ENCODE measurements at places on chromosomes 1 and 21.

DNA sequence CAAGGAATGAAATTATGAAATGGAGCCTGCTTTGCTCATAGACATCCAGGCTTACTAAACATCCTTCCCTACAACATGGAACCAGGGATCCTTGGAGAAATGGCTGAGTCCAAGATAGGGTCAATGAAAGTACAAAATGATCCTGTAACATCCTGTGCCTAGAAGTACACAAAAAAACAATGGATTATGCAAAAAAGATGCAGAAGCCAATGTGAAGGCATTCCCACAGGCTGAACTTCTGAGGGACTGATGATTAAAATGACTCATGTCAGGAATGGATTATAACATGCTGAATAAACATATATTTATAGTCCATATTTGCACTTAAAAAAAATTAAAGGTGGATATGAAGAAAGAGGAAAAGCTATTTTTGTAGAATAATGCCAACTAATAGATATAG lies 10.4 kb upstream of the HOOK1 start:
- DNase-seq, result no peak

DNA sequence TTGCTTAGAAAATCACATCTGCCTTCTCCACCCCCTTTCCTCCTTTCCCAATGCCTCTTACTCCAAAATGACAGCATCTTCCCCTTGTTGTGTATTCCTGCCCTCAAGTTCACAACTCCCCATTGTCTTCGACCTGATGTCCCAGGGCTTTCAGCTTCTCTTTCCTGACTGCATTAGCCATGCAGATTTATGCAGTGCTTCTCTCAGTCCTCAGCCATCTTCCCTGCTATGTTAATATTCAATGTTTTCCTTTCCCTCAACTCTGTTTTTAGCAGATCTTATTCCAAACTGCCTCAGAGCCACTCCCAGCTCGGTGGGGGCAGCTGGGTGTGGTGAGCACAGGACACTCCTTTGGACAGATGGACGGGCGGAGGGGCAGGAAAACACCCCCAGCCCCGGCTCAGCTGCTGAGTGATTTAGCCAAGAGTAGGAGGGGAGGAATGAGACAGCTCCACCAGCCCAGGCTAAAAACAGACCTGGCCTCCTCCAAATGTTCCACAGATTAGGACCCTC lies 71.0 kb downstream of the CD2 start:
- DNase-seq, result no peak

DNA sequence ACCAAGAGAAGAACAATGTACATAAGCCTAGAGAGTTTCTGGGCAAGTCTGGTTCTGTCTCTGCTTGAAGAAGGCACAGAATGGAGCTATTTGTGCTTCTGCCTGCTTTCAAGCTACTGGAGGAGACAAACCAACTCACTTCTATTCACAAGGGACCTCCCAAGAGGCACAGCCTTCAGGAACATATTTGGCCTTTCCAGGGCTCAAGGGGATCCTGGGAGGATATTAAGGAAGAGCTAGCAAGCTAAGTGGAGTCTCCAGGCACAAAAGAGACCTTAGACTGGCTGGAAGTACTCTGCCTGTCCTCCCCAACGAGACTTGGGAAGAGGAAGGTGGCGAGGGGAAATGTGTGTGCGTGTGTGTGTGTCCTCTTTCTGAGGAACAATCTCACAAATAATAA lies at the start of gene OR6Y1:
OR6Y1 (minus strand) TSS at position 54 of the 400 bp plus-strand sequence. CDS start 6,300 bp downstream, outside the sequence.
- no peak for DNase-seq

DNA sequence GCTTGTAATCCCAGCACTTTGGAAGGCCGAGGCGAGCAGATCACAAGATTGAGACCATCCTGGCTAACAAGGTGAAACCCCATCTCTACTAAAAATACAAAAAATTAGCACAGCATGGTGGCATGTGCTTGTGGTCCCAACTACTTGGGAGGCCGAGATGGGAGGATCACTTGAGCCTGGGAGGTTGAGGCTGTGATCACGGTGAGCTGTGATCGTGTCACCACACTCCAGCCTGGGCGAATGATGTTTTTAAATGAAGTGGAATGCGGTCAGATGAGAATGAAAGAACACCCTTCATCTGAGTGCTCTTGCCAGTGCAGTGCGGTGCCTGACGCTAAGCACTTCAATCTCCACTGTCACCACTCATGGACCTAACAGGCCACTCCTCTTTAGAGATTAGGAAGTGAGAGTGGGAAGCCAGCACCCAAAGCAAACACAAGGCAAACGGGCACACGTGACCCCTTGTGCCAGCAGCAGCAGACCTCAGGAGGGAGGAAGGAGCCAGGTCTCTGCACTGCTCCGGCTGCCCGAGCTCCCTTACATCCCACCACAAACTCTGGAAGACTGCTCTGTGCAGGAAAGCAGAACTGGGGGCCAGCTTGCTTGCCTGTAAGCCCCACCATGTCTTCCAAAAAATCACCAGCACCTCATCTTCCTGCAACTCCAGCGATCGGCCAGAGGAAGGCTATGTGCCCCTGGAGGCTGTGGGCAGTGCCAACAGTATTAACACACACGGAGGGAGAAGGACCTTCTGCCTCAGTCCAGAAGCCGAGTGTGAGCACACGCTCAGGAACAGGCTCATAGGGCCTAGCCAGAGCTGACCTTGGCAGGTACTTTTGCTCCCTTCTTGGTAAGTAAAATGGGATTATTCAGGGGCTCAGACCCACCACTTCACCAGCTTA lies 9.7 kb downstream of the CTNNBIP1 start:
- peak; percentile 17 for DNase-seq

DNA sequence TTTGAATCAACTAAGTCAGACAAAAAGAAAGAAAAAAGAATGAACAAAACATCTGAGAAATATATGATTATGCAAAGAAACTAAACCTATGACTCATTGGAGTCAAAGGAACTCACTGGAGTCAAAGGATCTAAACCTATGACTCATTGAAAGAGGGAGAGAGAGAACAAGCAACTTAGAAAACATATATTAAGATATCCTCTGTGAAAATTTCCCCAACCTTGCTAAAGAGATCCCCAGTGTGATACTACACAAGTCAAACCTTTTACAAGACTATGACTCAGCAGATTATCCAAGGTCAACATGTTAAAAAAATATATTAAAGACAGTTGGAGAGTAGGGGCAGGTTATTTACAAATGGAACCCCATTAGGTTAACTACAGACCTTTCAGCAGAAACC lies 1538.3 kb downstream of the NCAM2 start:
- DNase-seq, result peak; percentile 75

- DNase-seq, result no peak
Measured at GRCh38 chr1:41503538-41504113, 19.1 kb upstream of the EDN2 start.

DNA sequence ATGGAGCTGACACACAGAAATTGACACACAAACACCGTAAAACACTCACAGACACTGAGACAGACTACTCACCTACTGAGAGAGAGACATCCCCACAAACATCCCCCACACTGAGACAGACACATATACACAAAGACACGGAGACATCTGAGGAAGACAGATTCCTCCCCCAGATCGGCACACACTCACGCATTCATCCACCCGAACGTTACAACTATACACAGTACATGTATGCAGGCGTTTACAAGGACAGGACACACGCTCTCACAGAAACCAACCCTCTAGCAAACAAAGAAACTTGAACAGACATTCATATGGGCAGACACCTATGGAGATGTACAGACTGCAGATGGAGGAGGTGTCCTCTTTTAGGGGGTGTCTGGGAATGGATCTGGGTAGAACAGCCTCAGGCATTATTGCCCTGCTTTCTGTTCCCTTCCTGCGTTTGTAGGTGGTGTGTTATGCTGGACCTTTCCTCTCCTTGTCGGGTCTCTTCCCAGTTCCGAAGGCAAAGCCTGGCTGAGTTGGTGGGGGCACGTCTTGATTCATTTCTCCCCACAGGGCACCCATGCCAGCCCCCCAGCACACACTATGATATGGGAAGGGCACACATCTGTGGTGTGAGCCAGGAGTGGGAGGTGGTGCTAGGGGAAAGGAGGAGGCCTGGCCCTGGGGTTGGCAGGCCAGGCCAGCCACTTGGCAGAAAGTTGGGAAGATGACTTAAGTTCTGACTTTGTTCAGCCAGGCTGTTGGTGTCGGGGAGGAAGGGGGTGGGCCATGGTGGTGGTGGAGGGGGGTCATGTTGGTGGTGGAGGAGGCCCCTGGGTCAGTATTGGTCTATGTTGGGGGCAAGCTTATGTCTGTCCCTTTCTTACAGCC lies 1.5 kb downstream of the KIRREL1 start:
- no peak for DNase-seq
